Cardiac fibroblast (primary cell): ENCODE measurements at places on chromosomes 2 and 18.

GRCh38 chr2:177711483-177712265 is 319.1 kb downstream of the AGPS start:
- DNase-seq, result no peak

DNA sequence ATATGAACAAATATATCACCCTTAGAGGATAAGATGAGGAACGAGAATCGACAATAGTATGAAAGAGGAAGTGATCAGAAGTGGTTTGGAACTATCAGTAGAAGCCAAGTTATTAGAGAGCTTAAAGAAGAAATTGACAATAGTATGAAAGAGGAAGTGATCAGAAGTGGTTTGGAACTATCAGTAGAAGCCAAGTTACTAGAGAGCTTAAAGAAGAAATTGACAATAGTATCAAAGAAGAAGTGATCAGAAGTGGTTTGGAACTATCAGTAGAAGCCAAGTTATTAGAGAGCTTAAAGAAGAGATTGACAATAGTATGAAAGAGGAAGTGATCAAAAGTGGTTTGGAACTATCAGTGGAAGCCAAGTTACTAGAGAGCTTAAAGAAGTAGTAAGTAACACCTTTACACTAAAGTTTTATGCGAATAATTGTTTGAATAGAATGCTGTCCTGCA is 175.5 kb downstream of the ZNF407 start:
- DNase-seq, result no peak

DNA sequence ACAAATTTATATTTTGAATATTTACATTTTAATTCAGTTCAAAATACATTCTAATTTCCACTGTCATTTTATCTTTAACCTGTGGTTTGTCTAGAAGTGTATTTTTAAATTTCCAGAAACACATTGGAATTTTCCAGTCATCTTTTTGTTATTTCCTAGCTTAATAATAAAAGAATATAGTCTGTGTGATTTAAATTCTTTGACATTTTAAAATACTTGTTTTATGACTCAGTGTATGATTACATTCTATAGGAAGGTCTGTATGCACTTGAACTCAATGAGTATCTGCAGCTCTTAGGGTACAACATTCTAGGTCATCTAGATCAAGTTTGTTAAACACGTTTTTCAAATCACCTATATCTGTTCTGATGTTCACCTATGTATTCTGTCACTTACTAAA is 88.3 kb upstream of the MBOAT2 start:
- DNase-seq, result no peak

DNA sequence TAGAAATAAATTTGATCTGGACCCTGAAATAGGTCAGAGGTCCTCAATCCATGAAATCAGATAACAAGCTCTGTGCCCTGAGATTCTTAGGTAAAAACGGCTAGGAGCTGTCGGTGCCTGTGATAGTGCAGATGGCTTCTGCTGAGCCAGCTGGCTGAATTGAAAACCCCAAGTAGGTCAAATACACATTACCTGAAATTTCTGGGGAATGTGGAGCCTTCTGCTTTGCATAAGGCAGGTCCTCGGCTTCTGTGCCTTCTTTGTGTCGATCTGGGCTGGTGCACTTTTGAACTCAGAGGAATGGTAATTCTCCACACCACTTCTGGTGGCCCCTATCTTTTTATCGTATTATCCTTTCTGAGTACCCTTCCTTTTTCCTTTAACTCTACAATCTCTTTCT is 66.6 kb downstream of the CNTNAP5 start:
- DNase-seq, result no peak

DNA sequence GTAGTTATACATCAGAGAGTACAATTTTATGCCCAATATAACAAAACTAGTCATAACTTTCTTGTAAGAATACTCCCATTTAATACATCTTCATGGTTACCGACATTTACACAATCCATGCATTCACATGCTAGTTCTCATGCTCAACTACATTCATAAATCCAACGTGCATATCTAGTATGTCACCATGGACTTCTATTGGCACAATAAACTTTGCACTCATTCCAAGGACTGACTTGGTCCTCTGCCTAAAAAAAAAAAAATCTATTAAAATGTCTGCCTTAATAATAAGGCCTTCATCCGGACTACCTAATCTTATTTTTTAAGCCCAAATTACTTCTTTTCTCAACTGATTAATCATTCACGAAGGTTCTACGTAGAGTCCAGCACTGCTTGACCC is 107.8 kb upstream of the PGAP1 start:
- DNase-seq, result peak; percentile 6

DNA sequence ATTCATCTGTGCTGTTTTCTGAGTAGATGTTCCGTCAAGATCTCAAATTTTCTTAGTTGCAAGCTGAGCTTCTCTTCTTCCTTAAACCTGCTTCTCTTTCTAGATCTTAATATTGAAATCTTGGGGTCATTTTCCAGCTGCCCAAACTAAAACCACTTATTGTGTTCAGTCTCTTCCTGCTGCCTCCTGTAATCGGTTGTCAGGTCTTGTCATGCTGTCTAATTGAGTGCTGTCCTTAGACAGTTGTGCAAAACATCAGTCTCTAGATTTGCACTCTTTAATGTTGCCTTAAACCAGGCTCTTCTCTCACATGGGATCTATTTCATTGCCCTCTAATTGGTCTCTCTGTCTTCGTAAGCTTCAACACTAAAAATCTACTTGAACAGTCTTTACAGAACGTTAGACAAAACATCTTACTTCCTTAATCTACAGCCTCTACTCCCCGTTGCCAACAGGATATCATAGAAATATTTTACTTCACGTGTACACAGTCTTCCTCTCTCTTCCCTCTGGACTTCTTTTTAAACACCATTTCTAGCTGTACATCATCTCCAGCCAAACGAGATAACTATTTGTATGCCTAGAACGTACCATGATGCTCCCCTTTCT is 34.9 kb downstream of the GPD2 start:
- no peak for DNase-seq

GRCh38 chr2:128473175-128474035 is 154.7 kb upstream of the HS6ST1 start:
- peak; percentile 79 for DNase-seq

- no peak for DNase-seq
Measured at GRCh38 chr2:133655610-133656009, 87.3 kb upstream of the NCKAP5 start.

GRCh38 chr2:205175831-205176230 is 506.5 kb upstream of the NRP2 start:
- no peak for DNase-seq

DNA sequence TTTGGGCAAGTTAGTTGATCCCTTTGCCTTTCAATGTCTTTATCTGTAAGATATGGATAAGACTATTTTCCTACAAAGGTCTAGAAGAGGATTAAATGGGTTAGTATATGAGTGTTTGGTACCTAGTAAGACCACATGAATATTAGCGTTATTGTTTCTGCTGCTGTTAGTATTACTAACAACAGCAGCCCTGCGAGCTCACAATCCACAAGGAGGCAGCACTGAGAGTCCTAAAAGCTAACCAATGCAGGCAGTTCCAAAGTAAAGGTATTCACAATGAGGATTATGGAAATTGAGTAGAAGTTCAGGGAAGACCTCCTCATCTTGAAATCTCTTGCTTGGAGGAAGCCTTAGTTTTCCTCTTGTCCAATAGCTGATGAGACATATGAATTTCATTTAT is 248.9 kb downstream of the TDRD15 start:
- no peak for DNase-seq

- DNase-seq, result no peak
Measured at GRCh38 chr2:69659941-69660483, 16.5 kb upstream of the AAK1 start.

DNA sequence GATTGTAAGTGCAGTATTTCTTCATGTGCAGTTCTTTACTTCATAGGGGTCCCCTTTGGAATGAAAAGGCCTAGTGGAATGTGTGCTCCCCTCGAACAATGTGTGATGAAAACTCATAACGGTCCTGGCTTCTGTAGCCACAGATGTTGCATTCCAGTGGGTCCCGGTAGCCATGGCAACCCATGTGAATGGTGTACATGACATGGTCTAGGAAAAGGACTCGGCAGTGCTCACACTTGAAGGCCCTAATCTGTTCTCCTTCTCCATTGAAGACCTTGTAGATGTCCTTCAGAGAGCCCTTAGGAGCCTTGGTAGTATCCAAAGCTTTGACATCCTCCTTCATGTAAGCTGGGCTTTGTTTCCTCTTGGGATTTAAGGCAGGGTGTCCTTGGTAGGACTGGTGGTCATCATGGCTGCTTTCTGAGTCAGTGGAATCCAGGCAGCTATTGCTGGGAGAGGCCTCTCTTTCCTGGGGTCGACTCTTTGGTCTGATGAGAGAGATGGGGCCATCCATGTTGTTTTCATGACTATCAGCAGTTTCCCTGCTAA is 144.0 kb downstream of the IKZF2 start:
- no peak for DNase-seq

GRCh38 chr2:227397562-227397961 is 9.8 kb upstream of the SCYGR1 start:
- DNase-seq, result no peak

DNA sequence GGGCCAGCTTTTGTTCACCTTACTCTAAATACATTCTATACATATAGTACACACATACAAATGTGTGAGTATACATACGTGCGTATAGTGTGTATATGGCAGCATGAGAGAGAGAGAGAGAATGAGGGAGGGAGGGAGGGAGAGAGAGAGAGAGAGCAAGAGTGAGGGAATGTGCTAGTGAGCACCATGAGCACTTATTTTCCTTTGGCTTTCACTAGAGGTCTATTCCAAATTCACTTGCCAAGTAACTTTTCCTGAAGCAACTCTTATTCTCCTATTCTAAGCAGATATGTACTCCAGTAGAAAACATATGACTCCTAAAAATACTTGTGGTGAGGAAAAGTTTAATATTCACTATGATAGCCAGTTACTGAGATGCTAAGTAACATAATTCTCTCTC is 85.7 kb downstream of the COBLL1 start:
- DNase-seq, result no peak

DNA sequence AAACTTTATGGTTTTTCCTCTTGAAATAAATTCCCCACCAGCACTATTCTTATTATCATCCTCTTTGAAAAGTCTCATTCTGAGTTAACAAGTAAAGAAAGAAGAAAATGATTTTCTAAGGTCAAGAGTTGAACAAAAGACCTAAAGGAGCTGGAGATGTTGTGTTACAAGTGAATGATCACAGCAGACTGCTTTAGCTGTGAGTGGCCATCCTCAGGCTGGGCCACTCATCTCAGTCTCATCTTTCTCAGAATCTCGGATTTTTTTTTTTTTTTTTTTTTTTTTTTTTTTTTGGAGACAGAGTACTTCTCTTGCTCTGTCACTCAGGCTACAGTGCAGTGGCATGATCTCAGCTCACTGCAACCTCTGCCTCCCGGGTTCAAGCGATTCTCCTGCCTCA is 133.3 kb downstream of the CDH2 start:
- no peak for DNase-seq

GRCh38 chr2:138846216-138846821 is 66.1 kb upstream of the NXPH2 start:
- DNase-seq, result peak; percentile 35

- no peak for DNase-seq
Measured at GRCh38 chr2:99708231-99708630, 218.4 kb upstream of the REV1 start.

DNA sequence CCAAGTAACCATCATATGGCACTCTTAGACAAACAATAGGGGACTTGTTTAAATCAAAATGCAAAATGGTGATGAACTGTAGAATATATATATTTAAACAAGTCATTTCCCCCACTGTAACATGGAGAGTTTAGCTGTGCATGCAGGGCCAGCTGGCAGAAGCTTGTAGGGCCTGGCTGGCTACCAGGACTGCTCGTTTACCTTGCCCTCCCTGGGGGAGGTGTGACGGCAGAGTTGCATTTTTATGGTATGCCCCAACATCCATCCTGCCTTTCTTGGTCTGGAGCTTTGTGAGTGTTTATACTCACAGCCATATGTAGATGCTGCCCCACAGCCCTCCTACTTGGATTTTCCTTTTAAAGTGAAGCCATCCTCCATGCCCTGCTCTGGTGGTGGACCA is 101.7 kb upstream of the ZFP36L2 start:
- peak; percentile 41 for DNase-seq

GRCh38 chr2:37779611-37780386 is 108.4 kb upstream of the CDC42EP3 start:
- DNase-seq, result no peak

DNA sequence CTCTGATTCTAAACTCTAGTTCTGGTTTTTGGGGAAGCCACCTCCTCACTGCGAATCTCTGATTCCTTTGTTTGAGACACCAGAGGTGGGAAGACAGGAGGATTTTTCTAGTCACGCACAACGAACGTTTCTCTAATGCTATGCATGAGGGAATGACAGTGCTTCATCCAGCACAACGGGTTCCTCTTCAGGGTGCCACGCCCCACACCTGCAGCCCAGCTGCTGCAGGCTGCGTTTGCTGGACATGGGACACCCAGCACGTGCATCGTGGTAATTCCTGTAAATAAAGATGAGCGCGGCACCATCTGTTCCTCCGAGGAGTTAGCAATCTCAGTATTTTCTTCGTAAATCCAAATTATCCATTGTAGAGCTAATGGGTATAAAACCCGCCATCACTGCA is 37.5 kb upstream of the TPO start:
- no peak for DNase-seq

DNA sequence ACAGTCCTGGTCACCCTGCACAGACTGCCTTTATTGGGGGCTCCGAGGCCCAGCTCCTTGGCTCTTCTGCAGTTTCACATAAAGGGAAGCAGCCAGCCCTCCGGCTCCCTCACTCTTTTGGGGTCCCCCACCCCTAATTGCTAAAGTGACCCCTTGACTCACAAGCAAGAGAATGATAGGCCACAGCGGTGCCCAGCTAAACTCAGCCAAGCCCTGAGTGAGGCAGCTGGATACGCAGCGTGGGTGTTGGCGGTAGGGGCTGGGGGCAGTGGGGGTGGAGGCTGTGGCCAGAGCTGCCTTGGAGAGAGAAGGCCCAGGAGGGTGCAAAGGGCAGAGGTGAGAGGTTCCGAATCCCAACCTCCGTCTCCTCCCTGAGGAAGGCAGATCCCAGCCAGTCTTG is 25.5 kb upstream of the ALPP start:
- no peak for DNase-seq

DNA sequence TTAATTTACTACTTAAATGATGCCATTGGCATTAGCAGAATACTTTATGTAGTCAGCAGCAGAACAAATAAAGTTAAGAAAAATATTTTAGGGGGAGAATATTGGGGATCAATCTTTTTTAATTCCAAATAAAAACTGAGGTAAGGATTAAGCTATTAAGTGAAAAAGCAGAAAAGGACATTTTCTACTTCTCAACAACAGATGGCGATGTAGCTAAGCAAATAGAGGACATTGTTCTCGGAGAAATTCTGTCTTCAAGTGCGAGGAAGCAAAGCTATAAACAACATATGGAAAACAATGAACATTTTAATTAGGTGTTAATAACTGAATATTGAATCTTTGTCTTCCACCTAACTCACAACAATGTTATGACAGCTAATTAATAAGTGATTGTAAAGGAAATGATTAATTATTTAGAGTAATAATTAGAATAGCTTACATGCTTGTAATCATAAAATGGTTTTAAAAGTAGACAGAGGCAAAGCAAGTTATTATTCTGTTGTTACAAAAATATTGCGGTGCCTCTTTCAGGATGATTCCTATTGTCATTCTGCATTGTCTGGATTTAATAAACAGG is 32.9 kb upstream of the CCDC93 start:
- DNase-seq, result peak; percentile 68

- no peak for DNase-seq
Measured at GRCh38 chr2:45153121-45153520, 143.9 kb upstream of the SIX2 start.
